Lung microvascular endothelial cell (primary cell): ENCODE measurements at places on chromosomes 6 and 20.
A peak's percentile ranks its signal among the peaks of the same experiment; 100 is the strongest.

- peak; percentile 13 for DNase-seq
Measured at GRCh38 chr6:156774863-156775405, 2.2 kb upstream of the ARID1B start.

DNA sequence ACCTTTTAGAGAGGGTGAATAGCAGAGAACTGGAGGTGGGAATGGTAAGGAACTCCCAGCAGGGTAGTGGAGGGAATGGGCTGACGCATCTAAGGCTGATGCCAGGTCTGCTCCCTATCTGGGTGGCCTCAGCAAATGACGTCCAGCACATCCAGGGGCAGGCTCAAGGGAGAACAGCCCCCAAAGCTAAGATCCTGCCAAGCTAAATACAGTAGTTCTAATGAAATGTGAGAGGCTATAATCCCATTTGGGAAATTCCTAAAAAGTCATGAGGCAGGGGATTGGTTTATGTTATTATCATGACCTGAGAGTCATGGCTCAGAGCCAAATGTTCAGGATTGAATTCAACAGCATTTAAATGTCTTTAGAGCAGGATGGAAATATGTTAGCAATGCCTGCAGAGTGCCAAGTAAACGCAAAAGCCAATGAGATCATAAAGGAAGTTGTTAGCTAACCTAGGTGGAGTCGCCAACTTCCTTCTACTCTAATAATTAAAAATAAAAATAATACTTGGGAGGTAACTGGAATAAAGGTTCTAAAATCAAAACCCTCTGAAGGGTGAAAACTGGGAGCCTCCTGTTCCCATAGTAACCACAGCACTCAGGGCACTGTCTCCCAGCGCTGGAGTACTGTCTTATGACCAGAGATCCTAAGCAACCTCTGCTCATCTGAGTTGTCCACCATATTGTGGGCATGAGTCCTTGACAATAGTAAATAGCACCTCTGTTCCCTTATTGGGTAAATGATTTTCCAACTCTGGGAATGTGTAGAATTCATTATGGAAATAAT lies 34.8 kb downstream of the IYD start:
- peak; percentile 93 for DNase-seq

DNA sequence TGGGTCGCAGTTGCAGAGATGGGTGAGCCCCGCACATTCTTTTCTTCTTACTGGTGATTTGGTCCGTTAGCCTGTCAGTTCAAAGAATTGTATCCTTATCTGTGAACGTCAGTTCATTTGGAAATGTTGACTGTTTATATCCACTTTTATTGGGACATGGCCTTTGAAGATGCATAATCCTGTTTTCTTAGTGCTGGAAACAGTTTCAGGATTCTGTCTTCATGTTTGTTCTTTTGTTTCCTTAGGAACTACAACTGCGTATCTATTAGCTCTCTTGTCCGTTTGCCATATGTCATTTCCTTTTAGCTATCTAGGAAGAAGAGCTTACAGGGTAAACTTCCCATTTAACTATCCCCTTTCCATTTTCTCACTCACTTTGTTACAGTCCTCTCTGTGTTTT lies 35.0 kb upstream of the TULP1 start:
- peak; percentile 41 for DNase-seq

GRCh38 chr20:38838326-38838725 lies 32.8 kb downstream of the PPP1R16B start:
- DNase-seq: no peak

DNA sequence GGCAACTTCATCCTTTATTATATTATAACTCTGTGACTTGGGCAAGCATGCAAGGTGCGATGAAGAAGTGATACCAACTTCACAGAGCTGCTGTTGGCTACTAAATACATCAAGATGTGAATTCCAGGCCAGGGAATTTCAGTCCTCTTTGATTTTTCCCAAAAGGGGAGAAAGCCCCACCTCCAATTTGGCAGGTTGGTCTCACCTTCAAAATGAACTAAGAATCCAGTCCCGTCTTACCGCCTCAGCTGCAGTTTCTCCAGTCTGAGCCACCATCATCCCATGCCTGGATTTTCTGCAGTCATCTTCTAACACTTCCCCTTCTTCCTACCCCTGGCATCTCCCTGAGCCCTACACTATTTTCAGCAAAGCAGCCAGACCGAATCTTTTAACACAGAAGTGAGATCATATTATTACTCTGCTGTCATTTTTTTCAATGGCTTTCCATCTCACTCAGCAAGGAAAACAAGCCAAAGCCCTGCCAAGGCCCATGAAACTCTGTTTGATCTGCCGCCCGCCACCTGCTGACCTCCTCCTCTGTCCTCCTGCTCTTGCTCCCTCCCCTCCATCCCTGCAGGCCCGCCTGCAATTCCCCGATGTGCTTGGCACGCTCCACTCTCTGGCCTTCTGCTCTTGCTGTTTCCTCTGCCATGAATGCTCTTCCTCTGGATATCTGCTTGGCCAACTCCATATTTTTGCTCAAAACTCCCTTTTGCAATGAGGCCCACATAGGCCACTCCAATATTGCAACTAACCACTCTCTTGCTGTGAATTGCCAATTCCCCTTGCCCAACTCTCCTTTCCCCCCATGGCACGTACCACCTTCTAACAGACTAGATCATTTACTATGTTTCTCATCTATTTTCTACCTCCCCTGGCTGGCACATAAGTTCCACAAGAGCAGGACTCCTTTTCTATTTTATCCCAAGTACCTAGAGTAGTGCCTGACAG lies 46.0 kb upstream of the TAGAP start:
- peak; percentile 65 for DNase-seq

- no peak for DNase-seq
Measured at GRCh38 chr6:129865013-129865412, 3.9 kb upstream of the TMEM244 start.

- no peak for DNase-seq
Measured at GRCh38 chr20:50819349-50819748, 24.5 kb downstream of the BCAS4 start.

DNA sequence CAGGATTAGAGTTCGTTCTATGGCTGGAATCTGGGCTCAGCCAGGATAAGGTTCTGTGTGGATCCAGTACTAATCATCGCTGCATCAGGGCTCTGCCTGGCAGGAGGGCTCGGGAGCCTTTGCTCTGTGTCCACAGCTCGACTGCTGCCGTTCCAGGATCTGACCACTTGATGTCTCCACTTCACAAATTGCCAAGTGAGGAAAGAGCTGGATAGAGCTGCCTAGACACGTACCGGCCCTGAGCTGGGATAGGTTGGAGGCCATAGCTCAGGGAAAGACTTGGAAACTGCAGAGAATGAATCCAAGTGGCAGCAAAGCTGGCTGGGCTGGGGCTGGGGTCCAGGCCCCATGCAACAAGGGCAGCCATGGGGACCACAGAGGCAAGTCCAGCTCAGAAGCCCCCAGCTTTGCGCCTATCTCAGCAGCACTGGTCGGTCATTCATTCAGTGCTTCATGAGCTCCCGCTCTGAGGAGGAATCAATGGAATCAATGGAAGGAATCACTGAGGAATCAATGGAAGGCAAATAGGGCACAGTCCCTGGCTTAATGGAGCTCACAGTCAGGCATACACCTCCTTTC lies 38.0 kb upstream of the TOP1 start:
- peak; percentile 90 for DNase-seq

DNA sequence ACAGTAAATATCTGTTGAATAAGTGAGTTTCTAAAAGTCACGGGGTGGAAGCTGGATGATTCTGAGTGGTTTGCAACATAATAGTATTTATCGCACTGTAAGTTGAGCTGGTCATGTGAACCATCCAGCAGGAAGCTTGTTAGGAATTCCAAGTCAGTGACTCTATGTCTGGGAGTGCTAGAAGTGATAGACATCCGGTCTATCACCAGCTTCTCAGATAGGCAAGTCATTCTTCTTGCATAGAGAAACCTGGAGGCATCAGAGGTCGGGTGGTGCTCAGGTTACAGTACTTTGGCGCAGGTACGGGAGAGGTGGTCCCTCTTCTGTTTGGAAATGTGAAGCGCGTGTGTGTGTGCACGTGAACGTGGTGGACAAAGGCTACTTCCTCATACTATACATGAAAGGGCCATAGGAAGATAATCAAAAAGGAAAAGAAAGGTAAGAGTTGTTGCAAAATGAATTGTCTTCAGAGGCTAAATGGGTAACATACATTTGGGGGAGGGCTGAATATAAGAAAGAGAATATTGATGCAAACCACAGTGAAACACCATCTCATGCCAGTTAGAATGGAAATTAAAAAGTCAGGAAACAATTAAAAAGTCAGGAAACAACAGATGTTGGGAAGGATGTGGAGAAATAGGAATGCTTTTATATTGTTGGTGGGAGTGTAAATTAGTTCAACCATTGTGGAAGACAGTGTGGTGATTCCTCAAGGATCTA lies 299.3 kb upstream of the ZFP64 start:
- peak; percentile 11 for DNase-seq

GRCh38 chr20:7015257-7015656 lies 247.8 kb downstream of the BMP2 start:
- DNase-seq: no peak

- no peak for DNase-seq
Measured at GRCh38 chr6:139758209-139758611, 383.8 kb upstream of the CITED2 start.

GRCh38 chr20:38402089-38402488 lies 33.0 kb downstream of the SNHG17 start:
- no peak for DNase-seq

- no peak for DNase-seq
Measured at GRCh38 chr6:106702046-106702445, 72.7 kb downstream of the QRSL1 start.

GRCh38 chr6:135179920-135180541 lies 1.1 kb upstream of the MYB start:
- DNase-seq: no peak

- DNase-seq: no peak
Measured at GRCh38 chr6:135066397-135066796, 11.8 kb upstream of the HBS1L start.

DNA sequence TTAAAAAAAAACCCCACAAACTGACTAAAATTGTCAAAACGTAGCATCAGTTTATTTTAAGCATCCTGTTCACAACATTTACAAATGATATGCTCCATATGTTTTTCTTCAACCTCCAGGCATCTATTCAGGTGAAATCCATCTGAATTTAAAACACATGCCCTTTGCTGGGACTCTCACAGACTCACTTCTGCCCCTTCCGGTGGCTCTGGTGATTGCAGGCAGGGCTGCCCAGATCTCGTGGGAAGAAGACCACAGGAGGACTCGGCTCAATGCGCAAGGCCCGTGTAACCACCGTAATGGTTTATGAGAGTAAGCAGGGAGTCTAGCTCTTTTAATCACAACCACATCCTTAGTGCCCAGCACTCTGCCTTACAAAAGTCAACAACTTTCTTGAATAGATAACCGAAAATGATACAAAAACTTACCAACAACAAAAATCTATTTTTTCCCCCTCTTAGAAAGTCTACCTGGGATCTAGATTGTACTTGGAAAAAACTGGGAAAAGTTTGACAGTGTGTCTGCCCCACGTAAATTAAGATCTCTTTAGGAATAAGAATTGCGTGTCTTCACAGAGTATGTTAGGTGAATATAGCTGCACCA lies 139.1 kb downstream of the KIF16B start:
- DNase-seq: peak; percentile 38

GRCh38 chr6:144443157-144443556 lies 158.0 kb downstream of the UTRN start:
- DNase-seq: no peak

- DNase-seq: no peak
Measured at GRCh38 chr20:4341804-4342485, 326.6 kb upstream of the RNF24 start.

GRCh38 chr6:73878403-73878802 lies 182.4 kb downstream of the CD109 start:
- no peak for DNase-seq

DNA sequence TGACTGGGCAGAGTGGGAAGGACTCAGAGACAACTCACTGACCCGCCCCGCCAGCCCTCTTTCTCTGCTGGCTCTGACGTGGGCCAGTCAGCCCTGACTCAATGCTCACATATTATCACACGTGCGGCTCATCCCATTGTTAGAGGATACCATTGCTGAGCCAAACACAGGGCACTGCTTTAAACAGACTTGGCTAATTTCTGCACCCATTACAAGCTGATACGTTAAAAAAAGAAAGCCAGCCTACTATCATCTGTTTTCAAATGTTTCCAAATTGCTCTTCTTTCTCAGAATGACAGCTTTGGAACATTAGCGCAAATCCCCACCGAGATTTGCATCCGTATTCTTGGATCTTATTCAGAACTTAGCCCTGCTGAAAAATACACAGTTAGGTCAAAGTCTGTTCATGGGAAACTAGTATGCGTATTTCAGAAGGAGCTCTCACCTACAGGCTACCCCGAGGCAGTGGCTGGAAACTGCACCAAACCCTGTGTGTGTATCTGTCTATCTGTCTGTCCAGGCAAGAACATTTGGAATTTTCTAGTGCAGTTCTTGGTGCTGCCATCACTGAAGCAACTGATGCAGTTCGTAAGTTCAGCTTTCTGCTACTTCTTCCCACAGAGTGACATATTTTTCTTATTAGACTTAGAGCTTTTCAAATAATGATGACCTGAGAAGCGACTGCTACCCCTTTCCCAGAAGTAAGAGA lies 32.8 kb downstream of the RAMACL start:
- peak; percentile 92 for DNase-seq

- no peak for DNase-seq
Measured at GRCh38 chr20:64233725-64234124, 21.8 kb upstream of the PCMTD2 start.

DNA sequence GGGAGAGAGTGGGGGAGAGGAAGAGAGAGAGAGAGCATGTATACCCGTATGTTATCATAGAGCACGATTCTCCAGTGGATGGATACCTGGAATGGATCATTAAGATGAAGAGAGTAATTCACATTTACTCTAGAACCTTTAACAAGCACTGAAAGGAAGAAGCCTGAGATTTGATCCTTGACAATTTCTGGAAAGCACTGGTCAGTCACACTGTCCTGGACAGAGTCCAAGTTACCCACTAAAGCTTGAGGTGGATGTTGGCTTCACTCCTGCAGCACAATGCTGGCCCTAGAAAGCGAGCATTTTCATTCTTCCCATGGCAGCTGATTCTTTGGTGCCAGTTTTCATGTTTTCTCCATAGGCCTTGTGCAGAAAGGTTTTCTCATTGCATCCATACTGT lies 25.6 kb downstream of the NFYA start:
- peak; percentile 16 for DNase-seq

- no peak for DNase-seq
Measured at GRCh38 chr6:1864496-1864895, 254.8 kb downstream of the FOXC1 start.

DNA sequence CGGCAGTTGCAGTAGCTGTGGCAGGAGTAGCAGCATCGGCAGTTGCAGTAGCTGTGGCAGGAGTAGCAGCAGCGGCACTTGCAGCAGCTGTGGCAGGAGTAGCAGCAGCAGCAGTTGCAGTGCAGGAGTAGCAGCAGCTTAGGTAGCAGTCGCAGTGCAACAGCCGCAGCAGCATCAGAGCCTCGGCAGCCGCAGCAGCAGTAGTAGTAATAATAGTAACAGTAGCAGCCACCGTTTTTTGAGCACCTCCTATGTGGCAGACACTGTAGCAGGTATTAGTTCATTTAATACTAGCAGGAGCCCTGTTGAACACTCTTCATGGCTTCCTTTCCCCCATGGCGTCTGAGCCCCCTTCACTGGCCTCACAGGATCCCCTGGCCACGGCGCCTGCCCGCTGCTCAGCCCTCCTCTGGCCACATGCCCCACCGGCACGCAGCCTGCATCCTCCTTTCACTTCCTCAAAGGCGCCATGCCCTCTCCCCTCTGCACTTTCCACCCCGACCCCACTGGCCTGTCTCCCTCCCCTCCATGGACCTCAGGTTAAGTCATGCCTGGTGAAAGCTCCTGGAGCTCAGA lies 19.1 kb upstream of the IRF4 start:
- DNase-seq: no peak
